ENCODE measurements at places on chromosomes 12 and 14.

GRCh38 chr12:12713932-12714275 lies 3.3 kb upstream of the CDKN1B start:
- no peak for DNase-seq

DNA sequence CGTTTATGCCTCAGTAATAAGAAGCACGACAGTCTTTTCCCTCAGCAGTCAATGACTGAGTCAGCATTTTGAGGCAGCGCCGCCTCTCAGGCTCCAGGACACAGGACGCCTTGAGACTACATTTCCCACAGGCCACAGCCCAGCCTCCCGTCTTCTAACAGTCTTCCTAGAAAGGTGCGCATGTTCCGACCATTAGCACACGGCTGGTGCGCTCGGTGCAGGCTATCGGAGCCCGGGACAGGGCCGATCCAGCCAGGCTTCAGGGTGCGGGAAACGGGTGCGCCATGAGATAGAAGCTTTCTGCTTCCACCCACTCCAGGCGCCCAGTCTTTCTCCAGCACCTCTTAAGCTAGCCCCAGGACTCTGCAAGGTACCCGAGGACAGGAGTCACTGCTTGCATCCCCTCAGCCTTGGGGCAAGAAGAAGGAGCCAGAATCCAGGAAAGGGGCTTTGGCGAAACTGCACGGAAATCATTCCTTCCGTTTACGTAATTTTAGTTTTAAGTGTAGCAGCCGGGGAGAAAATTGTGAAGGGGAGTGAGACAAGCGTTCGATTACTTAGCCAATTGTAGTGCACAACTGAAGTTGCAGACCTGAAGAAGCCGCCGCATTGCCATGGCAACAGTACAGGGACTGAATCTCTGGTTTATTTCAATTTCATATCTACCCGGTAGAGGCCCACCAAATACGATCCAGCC lies 54.0 kb downstream of the ZNF641 start:
- DNase-seq, result peak; percentile 11

DNA sequence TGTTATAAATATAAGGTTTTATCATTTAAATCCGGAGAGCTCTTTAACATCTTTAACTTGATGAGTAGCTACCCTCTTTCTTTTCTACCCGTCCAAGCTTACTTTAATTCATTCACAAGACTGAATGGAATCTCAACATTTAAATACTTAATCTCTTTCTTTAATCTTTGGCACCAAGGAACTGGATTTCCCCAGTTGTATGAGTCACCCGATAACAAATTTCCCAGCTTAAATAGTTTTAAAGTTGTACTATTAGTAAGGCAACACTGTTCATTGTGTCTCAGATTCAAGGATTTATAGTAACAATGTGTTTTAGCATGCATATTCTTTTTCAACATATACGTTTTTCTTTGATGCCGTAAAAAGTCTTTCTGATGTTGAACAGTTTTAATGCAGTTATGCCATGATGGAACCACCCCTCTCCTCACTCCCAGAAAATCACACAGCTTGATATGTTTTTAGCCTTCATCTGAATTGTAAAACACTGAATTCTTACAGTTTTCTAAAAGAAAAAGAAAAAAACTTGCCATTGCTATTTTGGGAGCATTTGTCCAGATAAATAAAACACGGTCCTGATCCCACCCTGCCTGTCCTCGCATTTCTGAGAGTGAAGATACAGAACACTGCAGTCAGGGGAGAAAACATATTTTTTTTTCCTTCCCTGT lies 16.0 kb upstream of the LRP6 start:
- DNase-seq, result no peak

DNA sequence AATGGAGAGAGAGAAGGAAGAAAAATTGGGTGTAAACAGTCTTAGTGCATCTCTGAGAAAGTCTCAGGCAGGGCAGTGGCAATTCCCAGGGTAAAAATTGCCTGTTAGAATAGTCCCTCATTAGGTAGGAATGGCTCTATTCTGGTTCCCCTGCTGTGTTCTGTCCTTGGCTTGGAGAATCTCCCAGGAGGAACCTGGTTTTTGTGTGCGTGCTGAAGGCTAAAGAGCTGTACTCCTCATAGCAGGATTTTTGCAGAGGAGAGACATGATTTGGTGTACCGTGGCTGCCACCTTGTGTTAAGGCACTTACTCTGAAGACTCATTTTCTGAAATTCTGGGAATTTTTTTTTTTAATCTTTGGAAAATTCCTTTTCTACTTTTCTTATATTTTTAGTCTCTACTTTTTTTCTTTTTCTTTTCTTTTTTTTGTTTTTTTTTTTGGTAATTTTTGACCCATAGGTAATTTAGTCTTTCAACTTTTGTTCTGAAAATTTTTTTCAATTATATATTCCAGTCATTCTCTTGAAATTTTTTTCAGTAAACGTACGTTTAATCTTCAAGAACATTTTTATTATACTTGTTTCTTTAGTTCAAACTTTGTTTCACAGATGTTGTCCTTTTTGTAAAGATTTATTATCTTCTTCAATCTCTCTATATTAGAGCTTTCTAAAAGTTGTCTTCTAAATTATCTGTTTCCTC lies 63.8 kb downstream of the FBXO33 start:
- DNase-seq, result no peak

DNA sequence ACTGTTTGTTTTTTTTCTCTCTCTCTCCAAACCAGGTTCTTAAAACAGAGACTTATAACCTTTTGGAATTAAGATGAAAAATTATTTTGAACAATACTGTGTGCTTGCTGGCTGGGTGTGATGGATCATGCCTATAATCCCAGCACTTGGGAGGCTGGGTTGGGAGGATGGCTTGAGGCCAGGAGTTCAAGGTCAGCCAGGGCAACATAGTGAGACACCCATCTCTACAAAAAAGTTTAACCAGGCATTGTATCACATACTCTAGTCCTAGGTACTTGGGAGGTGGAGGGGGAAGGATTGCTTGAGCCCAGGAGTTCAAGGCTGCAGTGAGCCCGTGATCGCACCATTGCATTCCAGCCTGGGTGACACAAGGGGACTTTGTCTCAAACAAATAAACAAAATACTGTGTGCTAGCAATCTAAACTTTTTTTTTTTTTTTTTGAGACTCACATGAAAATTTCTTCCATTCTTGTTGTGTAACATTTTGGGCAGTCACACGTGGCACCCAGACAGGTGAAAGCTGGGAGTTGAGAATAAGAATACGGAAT lies 379.6 kb downstream of the ETNK1 start:
- DNase-seq, result no peak

DNA sequence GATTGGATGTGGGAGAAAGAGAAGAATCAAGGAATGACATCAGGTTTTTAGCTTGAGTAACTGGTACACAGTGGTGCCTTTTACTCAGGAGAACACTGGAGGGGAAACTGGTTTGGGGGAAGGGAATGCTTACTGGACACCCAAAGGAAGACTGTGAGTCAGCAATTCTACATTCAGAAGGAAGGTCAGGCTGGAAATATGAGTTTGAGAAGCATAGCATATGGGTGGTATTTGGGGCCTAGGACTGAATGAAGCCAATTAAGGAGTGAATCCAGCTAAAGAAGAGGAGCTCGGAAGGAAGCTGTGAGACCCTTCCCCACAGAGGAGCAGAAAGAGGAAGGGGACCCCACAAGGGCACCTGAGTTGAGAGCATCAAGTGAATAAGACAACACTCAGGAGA lies 35.4 kb downstream of the DMAC2L start:
- no peak for DNase-seq

GRCh38 chr12:70028515-70028914 lies 203.5 kb downstream of the MYRFL start:
- DNase-seq, result no peak

DNA sequence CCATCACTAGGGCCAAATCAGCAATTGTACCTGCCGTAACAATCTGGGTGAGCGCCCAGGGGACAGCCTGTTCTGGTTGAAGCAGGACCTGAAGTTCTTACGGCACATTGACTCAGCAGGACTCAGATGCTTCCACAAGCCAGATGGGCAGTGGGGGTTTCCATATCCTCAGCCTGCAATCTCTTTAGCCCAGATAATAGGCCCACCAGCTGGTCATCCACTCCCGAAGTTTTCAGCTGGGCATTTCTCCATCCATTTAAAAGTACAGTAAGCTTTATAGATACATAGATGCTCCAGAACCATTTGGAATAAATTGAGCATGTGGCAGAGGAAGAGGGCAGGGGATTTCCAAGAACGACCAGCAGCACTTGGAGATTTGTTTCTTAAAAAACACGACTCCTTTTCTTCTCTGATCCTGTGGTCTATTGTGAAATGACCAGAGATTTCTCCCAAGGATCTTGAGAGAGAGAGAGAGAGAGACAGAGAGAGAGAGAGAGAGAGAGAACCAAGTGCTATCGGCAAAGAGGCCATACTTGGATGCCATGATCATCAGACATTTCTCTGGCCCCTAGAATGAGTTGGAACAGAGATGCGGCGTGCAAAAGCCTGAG lies 74.8 kb upstream of the PLXNC1 start:
- DNase-seq, result no peak

- DNase-seq, result no peak
These were observed 855.6 kb upstream of the TMEM132C start for GRCh38 chr12:127411166-127411915.

- DNase-seq, result no peak
These were observed 41.4 kb downstream of the ACTN1 start for GRCh38 chr14:68937471-68938270.

GRCh38 chr12:132450418-132451171 lies 39.4 kb upstream of the FBRSL1 start:
- DNase-seq, result no peak

GRCh38 chr14:91354979-91355685 lies 62.5 kb downstream of the CCDC88C start:
- DNase-seq, result no peak

GRCh38 chr14:77844802-77845201 lies 44.9 kb downstream of the ADCK1 start:
- DNase-seq, result no peak

- DNase-seq, result no peak
These were observed 84.8 kb upstream of the NUDT4 start for GRCh38 chr12:93292731-93293566.

- DNase-seq, result no peak
These were observed 1.4 kb downstream of the PTPRR start for GRCh38 chr12:70919176-70919575.
